ENCODE measurements at places on chromosomes 5 and 9.

DNA sequence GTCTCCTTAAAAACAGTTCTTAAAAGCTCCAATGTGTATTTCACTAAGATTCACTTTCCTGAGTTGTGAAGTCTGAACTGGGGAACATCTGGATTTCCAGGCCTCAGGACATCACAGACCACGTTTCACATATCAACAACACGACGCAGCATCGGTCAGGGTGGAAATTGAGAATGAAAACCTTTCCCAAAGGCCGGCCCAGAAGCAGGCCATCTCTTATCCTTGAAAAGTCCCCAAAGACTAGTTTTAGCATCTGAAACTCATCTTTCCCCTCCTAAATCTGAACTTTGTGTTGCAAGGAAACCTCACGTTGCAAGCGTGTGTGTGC, 96.4 kb upstream of the COL5A1 start:
- no peak for DNase-seq

- DNase-seq, result peak; percentile 75
These were observed 2.1 kb downstream of the MXD3 start for GRCh38 chr5:177309351-177310191.

DNA sequence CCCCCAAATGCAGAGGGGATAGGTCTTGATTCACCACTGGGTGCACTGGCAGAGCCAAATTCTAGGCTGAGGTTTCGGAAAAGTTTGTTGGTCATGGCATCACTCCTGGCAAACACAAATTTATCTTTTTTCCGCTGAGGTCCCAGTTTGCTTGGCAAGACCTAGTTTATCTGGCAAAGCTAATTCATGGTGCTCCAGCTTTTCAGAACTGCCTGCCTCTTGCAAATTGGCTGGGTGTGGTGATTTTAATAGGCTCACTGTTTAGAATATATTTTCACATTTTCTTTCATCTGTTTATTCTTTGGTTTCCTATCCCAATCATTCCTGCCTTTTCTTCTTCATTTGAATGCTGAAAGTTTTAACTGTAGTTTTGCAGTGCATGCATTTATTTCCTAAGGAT, 50.5 kb upstream of the MAMDC2 start:
- no peak for DNase-seq

GRCh38 chr9:79432485-79432884, 139.3 kb upstream of the TLE4 start:
- no peak for DNase-seq

DNA sequence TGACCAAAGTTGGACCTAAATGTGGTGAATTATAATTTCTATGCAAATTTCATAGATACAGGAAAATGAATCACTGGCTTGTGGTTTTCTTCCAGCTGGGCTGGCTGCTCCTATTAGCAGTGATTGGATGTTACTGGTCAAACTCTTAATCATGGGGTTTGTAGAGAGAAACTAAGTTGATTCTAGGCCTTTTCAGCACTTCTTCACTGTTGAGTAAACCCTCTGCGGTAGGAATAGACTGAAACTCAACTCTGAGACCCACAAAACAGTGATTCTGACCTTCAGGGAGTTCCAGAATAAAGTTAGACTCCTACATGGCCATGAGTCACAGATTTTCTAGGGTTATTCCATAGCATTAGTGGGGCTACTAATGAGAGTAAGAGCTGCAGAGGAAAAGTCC, 47.9 kb upstream of the FKTN start:
- DNase-seq, result no peak

- DNase-seq, result no peak
These were observed 137.0 kb downstream of the ADAMTSL1 start for GRCh38 chr9:18610956-18611355.

GRCh38 chr5:170741801-170742200, 41.7 kb upstream of the GABRP start:
- DNase-seq, result no peak

DNA sequence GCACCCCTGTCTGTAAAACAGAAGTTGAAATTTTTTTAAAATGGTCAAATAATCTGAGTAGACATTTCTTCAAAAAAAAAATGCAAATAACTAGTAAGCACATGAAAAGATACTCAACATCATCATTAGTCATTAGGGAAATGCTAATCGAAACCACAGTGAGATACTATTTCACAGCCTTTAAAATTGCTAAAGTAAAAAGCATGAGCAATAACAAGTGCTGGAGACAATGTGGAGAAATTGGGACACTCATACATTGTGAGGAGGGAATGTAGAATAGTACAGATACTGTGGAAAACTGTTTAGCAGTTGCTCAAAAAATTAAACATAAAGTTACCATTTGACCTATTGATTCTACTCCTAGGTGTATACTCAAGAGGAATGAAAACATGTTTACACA, 58.4 kb upstream of the RUSC2 start:
- no peak for DNase-seq

GRCh38 chr9:113935677-113936380, 59.7 kb downstream of the ZNF618 start:
- DNase-seq, result no peak

DNA sequence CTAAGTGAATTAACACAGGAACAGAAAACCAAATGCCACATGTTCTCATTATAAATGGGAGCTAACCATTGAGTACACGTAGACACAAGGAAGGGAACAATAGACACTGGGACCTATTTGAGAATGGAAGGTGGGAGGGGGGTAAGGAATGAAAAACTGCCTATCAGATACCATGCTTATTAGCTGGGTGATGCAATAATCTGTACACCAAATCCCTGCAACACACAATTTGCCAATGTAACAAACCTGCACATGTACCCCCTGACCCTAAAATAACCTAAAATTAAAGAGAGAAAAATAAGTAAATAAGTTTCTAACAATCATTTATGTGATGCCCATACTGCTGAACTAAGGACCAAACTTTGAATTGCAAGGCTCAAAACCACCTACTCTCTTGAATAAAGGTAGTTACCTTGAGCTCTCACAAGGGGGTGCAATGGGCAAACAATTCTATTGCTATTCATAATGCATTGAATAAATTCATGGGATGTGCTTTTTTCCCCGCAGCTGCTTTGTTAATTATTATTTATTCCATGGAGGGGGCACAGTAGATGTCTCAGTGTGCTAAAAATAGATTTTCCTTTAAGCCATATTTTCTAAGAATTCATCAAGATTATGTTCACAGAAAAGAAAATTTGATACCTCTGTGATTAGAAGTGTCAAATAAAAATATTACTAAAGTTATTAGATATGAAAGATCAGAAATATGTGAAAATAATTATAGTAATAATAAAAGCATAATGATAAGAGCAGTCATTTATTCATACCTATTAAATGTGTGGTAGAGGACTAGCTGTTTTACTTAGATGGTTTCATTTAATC, 76.2 kb upstream of the PTPN3 start:
- DNase-seq, result peak; percentile 27

- DNase-seq, result no peak
These were observed 89.3 kb upstream of the ADAMTS16 start for GRCh38 chr5:5050801-5051200.

DNA sequence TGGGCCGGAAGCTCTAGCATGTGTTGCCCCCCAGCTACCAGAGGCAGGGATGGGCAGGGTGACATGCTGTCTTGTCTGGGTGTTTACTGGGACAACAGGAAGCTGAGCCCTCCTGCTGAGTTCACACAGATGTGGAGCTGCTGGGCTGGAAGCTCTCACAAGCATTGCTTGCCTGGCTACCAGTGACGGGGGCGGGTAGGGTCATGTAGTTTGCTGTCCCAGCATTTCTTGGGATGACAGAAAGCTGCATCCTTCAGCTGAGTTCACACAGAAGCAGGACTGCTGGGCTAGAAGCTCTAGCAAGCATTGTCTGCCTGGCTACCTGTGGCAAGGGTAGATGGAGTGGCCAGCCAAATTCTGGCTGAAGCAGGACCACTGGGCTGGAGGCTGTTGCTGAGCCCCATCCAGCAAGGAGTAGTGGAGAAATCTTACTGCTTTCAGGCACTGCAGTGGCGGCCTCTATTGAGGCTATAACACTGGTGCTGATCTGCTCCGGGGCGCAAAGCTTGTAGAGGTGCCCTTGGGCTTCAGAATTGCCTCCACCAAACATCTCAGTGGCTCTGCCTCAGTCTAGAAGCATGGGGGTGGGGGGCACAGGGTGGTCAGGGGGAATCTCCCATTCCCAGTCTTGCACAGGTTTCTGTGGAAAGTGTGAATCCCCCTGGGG, 25.1 kb downstream of the POLK start:
- DNase-seq, result no peak

DNA sequence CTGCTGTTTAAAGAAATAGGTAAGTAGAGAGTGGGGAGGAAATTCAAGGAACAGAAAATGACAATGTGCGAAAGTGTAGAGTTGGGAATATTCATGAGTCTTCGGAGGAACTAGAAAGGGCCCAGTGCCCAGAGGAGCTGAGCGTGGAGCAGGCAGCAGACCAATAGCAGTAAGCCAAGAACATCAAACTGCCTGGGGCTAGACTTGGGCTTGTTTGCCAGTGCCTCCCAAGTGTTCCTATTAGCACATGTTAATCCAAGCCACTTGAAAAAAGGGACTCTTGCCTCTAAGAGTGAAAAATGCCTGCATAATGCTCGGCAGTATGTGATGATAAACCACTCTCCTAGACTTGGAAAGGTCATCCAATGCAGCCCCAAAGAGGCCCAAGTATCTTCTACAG, 1.2 kb upstream of the TAL2 start:
- no peak for DNase-seq

Measured in CD4-positive, alpha-beta T cell treated with Interferon alpha-2 for 1 hour (primary cell).